ENCODE measurements at places on chromosomes 12 and 14.

- DNase-seq: no peak
Measured at GRCh38 chr12:87201598-87201997, 827.6 kb downstream of the C12orf50 start.

- no peak for DNase-seq
Measured at GRCh38 chr12:71393625-71394024, 46.0 kb upstream of the LGR5 start.

DNA sequence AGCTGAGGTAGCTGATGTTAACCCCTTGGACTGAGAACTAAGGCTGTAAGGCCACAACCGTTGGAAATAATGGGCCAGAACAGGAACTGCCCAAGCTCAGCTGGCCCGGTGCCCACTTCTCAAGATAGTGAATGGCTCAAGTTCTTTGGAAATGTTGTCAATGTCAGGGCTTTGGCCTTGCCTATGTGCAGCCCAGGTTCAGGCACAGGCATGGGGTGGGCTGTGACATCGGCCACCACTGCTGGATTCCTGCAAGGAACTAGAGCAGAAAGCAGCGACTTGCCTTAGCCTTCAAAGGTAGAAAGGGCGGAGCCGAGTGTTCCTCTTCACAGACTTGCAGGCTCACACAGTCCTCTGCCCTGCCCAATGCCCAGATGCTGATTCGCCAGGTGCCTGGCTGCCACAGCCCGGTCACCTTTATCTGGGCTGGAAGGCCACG, 291.2 kb downstream of the ZFP36L1 start:
- no peak for DNase-seq

DNA sequence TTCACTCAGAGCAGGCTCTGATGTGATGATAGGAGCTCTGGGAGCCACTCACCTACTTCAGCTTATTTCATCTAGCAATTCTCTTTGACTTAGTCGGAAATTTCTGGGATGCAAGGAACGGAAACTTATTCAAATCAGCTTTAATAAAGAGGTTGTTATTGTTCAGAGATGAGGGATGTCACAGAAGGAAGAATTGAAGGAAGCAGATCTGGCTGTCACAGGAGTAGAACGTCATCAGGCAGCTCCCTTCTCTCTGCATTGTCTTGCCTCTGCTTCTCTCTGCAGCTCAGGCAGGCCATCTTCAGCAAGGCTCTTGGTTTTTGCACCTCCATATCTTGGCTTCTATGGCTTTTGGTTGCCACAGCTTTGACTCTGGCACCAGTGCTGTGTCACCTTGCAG, 7.6 kb upstream of the TMEM30B start:
- DNase-seq: no peak

DNA sequence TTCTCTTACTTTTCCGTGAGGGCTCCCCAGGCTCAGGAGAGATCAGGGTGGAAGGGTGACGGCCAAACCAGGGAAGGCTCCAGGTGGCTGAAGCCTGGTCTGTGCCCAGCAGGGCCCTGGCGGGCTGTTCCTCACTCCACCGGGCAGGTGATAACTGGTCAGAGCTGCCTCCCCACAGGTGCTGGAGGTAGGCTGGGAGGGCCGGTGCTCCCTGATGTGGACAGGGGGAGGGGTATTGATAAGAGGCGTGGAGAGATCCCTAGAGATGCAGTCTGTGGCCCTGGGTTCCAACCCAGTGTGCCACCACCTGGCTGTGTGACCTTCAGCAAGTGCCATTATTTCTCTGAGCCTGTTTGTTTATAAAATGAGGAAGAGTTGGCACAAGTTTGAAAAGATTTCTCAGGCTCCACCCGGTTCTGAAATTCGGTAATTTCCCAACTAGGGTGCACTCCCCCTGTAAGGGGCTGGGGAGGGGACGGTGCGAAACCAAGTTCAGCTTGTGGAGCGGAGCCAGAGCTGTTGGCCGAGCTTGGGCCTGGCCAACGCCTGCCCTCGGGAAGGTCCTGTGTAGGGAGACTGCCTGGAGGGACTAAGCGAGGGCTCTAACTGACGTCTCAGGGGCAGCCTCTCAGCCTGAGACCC, 1.0 kb upstream of the NR4A1 start:
- no peak for DNase-seq

- DNase-seq: no peak
Measured at GRCh38 chr12:8157484-8158198, 826 bp downstream of the ZNF705A start.

- DNase-seq: no peak
Measured at GRCh38 chr14:56731187-56731586, 79.1 kb downstream of the OTX2 start.

Data from NCI-H1694 (cell line).